ENCODE measurements at places on chromosomes 1 and 21.

GRCh38 chr1:245469734-245470133 lies 314.9 kb downstream of the KIF26B start:
- DNase-seq = no peak

GRCh38 chr1:10564063-10564462 lies 89.3 kb downstream of the PEX14 start:
- no peak for DNase-seq

- no peak for DNase-seq
Measured at GRCh38 chr1:175882192-175882591, 138.8 kb upstream of the TNR start.

- no peak for DNase-seq
Measured at GRCh38 chr1:1004780-1005697, 5.1 kb upstream of the HES4 start.

- DNase-seq = no peak
Measured at GRCh38 chr1:185565302-185565701, 168.9 kb upstream of the HMCN1 start.

Measured in activated T-helper 9 cell treated with anti-CD3 and anti-CD28 coated beads, Interleukin-2, amount 50 U/mL, for 16 hours (primary cell).